ENCODE measurements at places on chromosomes 4 and X.

- DNase-seq, result no peak
Observed at GRCh38 chr4:522438-522837, 23.4 kb downstream of the PIGG start.

DNA sequence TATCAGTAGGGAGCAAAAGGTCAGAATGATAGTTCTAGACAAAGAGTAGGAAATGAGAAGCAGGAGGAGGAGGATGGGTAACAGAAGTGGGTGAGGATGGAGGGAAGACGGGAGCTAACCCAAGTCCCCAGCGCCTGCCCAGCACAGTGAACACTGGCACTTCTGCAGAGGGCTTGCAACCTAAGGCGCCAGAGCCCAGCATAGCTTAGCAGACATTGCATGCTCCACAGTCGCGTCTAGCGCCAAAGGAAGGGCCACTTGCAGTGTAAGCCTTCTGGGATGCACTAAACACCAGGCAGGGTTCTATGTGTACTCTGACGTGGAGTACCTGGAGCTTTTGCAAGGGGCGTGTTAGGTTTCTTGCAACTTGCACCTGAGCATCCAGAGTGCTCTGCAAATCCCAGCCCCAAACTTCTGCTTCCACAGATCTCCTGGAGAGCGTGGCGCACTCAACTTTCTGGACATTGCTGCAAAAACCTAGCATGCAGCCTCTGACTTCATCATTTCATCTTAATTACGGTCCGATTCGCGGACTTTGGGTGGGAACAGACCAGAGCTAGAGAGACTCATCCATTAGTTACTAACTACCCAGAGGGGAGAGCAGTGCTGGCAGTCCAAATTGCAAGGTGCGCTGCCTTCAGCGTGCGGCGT lies 46.5 kb upstream of the NKAP start:
- DNase-seq, result no peak

DNA sequence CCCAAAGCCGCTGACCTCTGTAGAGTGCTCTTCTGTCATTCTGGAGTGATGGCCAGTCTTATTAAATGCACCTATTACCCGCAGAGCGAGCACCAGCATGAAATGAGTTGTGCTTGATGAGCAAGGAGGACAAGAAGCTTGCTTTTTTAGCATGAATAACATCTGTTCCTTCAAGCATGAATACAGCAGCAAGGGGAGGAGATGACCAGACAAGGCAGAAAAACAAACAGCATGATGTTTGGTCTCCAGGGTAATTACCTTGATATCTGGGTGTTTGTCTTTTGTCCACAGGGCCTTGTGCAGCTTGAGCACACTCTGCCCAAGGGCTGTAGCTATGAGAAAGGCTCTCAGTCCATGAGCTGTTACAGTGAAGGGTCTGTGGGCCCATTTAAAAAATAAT lies 324.8 kb upstream of the DDX53 start:
- DNase-seq, result no peak

- no peak for DNase-seq
Observed at GRCh38 chrX:129650821-129651510, 3.8 kb downstream of the APLN start.

DNA sequence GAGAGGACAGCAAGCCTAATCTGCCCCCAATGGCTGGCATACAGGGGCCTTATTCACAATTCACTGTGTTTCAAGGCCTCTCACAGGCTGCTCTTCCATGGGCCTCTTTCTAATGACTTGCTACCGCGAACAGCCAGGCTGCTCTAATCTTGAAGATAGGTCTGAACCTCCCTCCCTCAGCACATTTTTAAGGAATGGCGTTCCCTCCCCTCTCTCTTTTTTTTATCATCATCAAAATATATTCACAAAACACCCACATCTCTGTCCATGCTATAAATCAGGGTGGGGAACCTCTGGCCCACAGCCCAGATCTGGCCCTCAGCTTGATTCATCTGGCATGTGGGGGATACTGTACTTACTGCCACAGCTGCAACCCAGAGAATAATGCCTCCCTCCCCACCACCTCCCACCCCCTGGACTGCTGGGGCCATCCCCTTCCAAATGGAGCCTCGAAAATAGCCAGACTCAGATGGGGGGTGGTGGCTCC lies 76.2 kb upstream of the PLAC1 start:
- peak; percentile 88 for DNase-seq

- peak; percentile 92 for DNase-seq
Observed at GRCh38 chr4:138897811-138898226, 117.8 kb upstream of the NOCT start.

- no peak for DNase-seq
Observed at GRCh38 chr4:153469031-153469430, 2.9 kb downstream of the TMEM131L start.

All from fibroblast of skin of right biceps (primary cell).